A549 treated with DMSO at 1 μM for 4 hours (cell line): ENCODE measurements at places on chromosomes 5 and 9. TPM values are rescaled to one million over a fixed set of nuclear protein-coding genes. Genes with fewer than 3 reads are reported as not detected.

Gene SEMA5A
- not detected in 5 replicates for total RNA-seq

Gene SAXO1
- not detected in 5 replicates for total RNA-seq

Gene FOXD4L6
- 0.15 TPM in 1 of 5 replicates, not detected in the others for total RNA-seq

Gene SLC25A2
- not detected in 5 replicates for total RNA-seq

Gene WNT8A
- total RNA-seq: not detected in 5 replicates

Gene OBP2B
- not detected in 5 replicates for total RNA-seq

Gene IFNA2
- not detected in 5 replicates for total RNA-seq
